ENCODE measurements at places on chromosomes 11 and 22. TPM values are rescaled to one million over a fixed set of nuclear protein-coding genes. Genes with fewer than 3 reads are reported as not detected.
A peak's percentile ranks its signal among the peaks of the same experiment; 100 is the strongest.

Gene MARK2
- 27.0 TPM for total RNA-seq

Gene MYOD1
- total RNA-seq = not detected

Gene APOA4
- not detected for total RNA-seq

Gene UBQLNL
- 0.42 TPM for total RNA-seq

Gene SHANK2
- 10.8 TPM for total RNA-seq

Gene FGF19
- total RNA-seq = not detected

Gene APOL5
- total RNA-seq = not detected

Gene TAGLN
- total RNA-seq = 12,513 TPM

Gene CASP5
- not detected for total RNA-seq

Gene SHISAL1
- total RNA-seq = 14.7 TPM

GRCh38 chr11:122197066-122197987 lies 81.3 kb upstream of the BLID start:
- DNase-seq = no peak

DNA sequence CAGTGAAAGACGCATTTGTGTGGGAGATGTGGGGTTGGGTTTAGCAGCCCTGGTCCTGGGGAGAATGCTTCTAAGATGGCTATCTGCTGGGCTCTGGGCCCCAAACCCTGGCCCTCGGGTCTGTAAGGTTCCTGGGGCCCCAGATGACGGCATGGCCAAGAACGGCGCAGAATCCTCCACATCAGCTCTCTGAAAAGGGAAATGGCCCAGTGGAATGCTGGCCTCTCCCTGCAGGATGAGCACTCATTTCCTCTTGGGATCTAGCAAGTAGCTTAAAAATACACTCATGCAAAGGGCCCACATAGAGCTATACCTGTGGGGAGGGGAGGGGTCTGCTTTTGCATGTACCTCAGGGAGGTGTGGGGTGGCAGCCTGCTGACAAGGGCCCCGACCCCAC lies 37.5 kb upstream of the LINC01488 start:
- no peak for DNase-seq

- DNase-seq = peak; percentile 70
Measured at GRCh38 chr11:124760205-124760652, 1.9 kb downstream of the ESAM start.

- no peak for DNase-seq
Measured at GRCh38 chr22:23544852-23545251, 35.2 kb downstream of the IGLL1 start.

DNA sequence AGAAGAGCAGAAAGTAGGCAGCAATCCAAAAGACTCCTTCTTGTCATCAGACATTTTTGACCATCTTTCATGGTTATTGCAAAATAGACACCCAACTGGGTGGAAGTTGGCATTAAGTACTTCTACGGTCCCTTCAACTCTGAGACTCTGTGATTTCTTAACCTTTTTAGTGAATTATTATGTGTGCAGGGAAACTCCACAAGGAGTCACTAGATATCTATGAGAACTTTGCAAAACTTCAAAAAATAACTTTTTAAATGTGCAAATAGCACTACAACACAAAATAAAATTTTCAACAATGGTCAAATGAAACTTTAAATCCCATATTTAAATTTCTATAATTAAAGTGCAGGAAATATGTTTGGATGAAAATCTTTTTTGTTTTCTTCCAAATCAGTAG lies 88.7 kb downstream of the SLC17A6 start:
- no peak for DNase-seq

DNA sequence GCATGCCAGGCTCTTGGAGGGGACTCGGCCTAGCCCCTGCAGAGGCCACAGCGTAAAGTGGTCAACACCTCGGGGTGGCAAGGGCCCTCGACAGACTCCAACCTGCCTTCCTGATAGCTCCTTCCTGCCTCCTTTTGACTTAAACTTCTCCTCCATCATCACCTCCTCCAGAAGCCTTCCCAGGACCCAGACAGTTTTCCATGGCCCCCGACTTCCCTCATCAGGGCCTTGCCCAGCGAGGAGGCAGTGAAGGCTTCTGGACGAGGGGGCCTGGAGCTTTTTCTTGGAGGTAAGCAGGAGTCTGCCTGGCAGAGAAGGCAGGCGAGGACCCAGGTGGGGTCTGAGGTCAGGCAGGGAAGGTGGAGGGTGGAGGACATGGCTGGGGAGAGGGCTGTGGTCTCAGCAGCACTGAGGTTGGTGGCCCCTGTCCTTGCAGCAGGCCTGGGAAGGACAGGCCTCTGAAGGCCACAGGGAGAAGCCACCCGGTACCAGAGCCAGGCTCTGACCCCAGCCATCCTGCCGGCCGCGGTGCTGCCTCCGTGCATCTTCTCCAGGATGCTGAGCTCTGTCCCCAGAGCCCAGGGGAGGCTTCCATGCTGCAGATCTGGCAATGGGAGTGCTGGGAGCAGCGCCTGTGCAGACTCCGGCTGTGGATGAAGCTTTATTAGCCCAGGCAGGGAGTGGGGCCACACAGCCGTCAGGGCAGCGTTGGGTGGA lies 81.4 kb downstream of the WNT7B start:
- DNase-seq = no peak

DNA sequence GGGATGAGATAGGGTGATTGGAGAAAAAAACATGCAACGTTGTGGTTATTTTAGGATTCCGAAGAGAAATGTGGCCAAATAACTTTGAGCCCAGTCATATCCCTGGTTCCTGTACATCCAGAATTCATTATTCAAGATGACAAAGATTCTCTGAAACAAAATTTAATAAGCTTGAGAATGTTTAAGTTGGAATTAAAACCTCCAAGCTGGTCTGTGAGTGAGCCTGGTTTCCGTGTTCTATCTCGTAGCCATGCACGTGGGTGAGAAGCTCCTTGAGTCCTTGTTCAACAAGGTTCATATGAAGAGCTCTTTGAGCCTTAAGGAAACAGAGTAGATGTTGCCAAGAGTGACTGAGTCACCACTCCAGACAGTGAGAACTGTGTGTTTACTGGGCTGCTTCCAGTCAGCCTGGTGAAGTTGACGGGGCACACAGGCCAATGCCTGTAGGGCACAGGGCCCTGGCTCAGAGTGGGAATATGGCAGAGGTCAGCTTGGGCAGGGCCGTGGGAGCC lies 206.5 kb downstream of the NAV2 start:
- DNase-seq = no peak

GRCh38 chr22:23376256-23376655 lies 195.9 kb downstream of the BCR start:
- DNase-seq = no peak

GRCh38 chr22:33829546-33830280 lies 90.6 kb downstream of the LARGE1 start:
- DNase-seq = no peak

GRCh38 chr22:33090836-33091235 lies 32.7 kb upstream of the SYN3 start:
- no peak for DNase-seq

GRCh38 chr22:23113847-23114720 lies 27.7 kb downstream of the RSPH14 start:
- DNase-seq = no peak

- DNase-seq = no peak
Measured at GRCh38 chr11:10019906-10020682, 273.9 kb downstream of the SBF2 start.

- no peak for DNase-seq
Measured at GRCh38 chr22:38724926-38725571, 19.3 kb downstream of the GTPBP1 start.

GRCh38 chr11:69704508-69705253 lies 859 bp upstream of the FGF19 start:
- DNase-seq = no peak

GRCh38 chr11:120894202-120894985 lies 129.5 kb upstream of the TBCEL start:
- no peak for DNase-seq

- no peak for DNase-seq
Measured at GRCh38 chr11:58765078-58765477, 33.3 kb upstream of the GLYAT start.

DNA sequence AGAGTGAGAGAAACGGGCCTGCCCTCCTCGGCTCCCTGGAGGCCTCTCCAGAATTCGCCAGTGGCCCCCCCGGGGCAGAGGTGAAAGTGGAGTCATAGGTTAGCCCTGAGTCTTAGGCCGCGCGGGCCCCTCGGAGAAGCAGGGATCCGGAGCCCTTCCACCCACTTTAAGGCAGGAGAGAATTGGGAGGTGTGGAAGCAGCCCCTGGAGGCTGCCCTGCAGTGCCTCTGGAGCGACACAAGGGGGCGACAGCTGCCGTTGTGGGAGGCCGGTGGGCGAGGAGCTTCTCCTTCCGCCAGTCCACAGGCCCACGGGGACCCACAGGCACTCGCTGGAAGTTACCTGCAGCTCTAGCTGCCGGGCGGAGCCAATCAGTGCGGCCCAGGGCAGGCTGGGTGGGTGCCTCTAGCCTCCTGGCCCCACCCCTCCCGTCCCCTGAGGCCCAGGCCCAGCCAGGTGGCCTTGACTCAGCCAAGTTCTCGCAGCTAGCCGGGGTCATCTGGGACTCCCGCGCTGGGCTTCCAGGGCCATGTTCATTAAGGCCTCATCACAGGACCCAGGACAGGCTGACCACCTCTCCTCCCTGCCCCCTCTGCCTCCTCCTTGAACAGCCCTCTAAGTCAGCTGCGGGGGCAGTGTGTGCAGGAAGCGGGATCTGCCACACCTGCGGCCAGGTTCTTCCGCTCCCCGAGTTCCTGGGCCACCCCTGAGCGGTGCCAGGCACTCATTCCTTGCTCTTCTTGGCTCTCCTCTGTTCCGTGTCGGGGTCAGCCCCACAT lies 5.0 kb downstream of the DGKZ start:
- no peak for DNase-seq

DNA sequence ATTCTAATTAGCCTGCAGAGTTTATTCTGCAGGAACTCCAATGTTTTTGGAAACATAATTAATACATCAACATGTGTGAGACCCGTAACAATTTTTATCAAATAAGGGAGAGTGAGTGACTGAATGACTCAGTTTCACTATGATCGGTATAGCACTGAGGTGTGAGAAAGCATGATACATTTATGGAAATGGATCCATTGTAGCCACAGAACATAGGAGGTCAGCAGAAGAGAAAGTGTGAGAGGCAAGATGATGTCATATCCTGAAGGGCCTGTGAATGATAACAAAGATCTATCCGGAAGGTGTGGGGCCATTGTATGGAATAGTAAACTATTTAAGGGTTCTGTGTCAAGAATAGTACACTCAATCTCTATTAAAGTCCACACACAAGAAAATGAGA lies 1406.1 kb upstream of the TENM4 start:
- DNase-seq = no peak

All from esophagus muscularis mucosa (tissue), 4 donors.